ENCODE measurements at places on chromosomes 3 and 15. TPM values are rescaled to one million over a fixed set of nuclear protein-coding genes. Genes with fewer than 3 reads are reported as not detected.

The SQOR gene
- total RNA-seq, result 56.6 TPM

DNA sequence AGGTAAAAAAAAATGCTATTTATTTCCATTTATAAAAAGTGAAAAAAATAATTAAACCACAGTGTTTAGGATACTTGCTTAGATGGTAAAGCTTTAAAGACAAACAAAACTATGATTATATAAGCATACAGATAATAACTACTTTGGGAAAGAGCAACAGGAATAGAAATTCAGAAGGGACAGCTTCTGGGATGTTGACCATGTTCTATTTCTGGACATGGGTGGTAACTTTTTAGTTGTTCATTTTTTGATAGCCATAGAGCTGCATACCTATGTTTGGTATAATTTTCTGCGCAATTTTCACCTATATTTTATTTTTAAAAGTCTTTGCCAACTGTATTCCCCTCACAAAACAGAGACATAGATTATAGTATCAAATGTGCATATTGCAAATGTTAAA is 572.0 kb upstream of the NR2F2 start:
- no peak for DNase-seq

GRCh38 chr3:38560284-38560683 is 64.1 kb downstream of the EXOG start:
- no peak for DNase-seq

The SENP8 gene
- 5.5 TPM for total RNA-seq

DNA sequence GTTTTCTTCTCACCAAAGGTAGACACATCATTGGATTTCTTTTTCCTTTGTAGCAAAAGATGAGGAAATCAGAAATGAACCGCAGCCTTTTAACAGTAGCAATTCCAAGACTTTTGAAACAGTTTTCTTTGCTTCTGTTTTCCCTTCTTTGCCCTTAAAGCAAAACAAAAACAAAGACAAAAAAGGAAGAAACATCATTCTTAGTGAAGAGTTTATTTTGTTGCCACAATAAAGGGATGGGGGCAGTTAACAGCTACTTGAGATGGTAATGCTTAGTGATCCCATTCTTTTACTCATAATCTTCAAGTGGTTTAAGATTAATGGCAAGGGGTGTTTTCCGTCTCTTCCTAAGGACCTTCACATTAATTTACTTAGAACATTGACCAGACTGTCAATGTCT is 218.8 kb downstream of the MEIS2 start:
- DNase-seq, result no peak

DNA sequence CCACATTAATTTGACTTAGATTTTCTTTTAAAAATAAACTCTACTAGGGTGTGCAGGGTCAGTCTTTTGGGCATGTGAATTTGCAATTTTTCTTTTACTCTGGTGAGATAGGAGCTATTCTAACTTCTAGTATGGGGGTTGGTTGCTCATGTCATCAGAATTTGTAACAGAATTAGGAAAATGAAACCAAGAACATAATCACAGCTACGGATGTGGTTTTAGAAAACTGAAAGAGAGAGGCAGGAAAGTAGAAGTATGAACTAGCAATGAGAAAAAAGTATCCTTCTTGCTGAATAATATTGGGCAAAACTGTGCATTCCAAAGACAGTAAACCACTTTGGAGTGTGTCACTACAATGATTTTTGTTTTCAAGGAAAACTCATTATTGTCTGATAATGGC is 43.3 kb downstream of the ADPGK start:
- DNase-seq, result no peak
